ENCODE measurements at places on chromosomes 1 and 21. TPM values are rescaled to one million over a fixed set of nuclear protein-coding genes. Genes with fewer than 3 reads are reported as not detected.

- no peak for DNase-seq
These were observed 431.9 kb downstream of the PLPP3 start for GRCh38 chr1:56147459-56147858.

Gene KMO
- 19.5 TPM for polyA plus RNA-seq

- DNase-seq: no peak
These were observed 54.5 kb upstream of the TIAM1 start for GRCh38 chr21:31398574-31398973.

Gene CELA3B
- polyA plus RNA-seq: 0.29 TPM

GRCh38 chr1:224541901-224542630 lies 74.1 kb upstream of the CNIH3 start:
- DNase-seq: no peak
